Fibroblast of skin of right quadriceps (primary cell): ENCODE measurements at places on chromosomes 5 and 9.

GRCh38 chr5:113119246-113119924 lies 142.8 kb downstream of the DCP2 start:
- DNase-seq, result no peak

GRCh38 chr5:113150821-113151220 lies 174.2 kb downstream of the DCP2 start:
- DNase-seq, result no peak

GRCh38 chr5:79932510-79933504 lies 58.3 kb downstream of the MTX3 start:
- DNase-seq, result peak; percentile 35

- no peak for DNase-seq
Observed at GRCh38 chr5:58359981-58360380, 99.9 kb downstream of the PLK2 start.

DNA sequence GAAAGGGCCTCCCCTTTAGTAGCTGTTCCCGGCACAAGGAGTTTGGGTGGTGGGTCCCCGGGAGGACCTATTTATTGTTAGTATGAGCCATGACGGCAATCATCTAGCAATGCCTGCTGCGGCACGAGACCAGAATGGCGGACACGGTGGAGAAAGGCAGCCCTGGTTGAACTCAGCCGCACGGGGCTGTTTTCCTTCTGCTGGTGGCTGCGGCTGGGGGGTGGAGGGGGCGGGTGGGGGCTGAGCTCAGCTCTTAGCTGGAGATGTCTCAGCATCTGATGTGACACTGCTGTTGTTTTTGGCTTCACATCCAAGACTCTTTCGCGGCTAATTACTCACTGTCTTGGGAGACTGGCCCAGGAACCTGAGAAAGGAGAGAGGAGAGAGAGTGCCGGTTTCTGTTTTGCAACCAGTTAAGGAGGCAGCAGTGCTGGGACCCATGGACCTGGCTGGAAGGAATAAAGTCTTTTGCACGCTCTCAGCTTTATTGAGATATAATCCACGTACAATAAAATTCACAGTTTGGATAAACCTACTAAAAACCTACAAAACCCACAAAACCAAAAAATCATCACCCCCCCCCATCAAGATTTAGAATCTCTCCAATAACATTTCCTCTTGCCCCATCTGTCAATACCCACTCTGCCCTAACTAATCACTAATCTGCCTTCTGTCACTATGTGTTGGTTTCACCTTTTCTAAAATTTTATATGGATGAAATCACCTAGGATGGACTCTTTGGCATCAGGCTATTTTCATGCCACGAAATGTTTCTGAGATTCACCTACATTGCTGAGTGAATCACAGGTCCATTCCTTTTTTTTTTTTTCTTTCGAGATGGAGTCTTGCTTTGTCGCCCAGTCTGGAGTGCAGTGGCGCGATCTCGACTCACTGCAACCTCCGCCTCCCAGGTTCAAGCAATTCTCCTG lies 81.8 kb upstream of the NEURL1B start:
- DNase-seq, result peak; percentile 87

GRCh38 chr9:123524866-123525265 lies 168.9 kb downstream of the CRB2 start:
- no peak for DNase-seq

DNA sequence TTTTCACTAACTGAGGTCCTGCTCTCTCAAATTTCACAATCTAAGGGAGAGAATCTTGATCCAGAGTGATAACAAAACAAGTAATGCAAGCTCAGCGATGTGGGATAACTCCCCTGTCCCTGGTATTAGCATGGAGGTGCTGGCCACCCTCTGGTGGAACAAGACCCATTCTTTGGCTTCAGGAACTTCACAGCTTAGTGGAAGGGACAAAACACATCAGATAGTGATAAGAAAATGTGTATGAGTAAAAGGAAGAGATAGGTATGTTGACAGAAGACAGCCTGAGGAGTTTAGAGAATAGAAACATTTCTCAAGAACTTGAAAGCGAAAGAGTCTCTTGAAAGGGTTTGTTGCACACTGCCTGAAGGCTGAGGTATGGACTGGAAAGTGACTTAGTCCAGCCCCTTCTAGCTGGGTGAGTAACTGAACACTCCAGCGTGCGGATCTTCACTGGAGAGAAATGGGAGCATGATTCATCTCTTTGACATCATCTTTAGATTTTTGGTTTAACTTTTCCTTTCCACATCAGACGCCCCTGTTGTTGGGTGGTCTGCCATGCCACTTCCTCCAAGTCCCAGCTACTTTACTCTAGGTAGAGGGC lies 25.4 kb upstream of the ZSWIM6 start:
- DNase-seq, result peak; percentile 95
